SK-N-SH (cell line): ENCODE measurements at places on chromosomes 7 and 10.

DNA sequence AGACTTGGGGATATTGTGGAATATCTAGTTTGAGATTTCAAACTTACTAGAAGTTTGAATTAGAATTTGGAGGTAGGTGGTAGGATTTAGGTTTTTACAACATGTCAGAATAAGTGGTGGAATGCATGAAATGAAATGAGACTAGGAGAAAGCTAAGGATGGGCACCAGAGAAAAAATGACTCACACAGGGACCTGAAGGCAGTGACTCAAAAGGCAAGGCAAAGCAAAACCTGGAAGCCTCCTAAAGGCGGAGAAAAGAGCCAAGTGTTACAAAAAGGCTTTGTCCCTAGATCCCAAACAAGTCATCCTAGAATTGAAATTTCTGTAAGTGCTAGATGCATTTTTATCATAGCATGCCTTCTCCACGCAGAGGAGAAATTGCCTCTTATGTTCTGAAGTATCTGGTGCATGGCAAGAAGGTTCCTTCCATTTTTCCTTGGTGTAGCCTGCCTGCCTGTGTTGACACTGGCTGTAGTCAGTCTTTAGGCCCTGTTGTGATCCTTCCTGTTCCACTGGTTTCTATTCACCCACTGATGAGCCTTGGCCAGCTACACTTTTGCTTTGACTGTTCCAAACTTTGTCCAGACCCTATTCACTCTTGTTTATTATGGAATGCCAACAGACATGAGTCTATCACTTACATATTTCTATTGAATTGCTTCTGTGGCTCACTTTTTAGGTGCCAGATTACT is 109.3 kb downstream of the ETV1 start:
- DNase-seq = no peak

DNA sequence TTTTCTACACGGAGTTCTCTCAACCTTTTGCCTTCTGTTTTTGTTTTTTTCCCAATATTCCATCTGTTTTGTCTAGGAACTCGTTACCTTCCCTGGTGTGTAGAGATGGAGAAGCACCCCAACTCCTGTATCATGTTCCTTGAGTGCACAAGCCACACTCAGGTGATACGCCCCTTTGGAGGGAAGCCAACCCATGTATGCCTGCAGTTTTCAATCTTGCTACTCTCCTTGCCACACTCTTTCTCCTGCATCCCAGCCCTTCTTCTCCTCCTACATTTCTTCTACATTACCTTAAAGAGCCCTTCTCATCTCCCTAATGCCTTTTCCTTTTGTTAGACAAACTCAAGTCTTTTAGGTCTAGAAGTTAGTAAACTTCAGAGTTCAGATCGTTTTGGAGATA is 10.2 kb upstream of the SP4 start:
- DNase-seq = no peak

GRCh38 chr7:149819961-149820340 is 18.2 kb upstream of the ZNF862 start:
- DNase-seq = no peak

GRCh38 chr10:93481637-93482144 is 443 bp downstream of the MYOF start:
- no peak for DNase-seq

- no peak for DNase-seq
Observed at GRCh38 chr10:79071396-79071923, 2.7 kb downstream of the ZMIZ1 start.

DNA sequence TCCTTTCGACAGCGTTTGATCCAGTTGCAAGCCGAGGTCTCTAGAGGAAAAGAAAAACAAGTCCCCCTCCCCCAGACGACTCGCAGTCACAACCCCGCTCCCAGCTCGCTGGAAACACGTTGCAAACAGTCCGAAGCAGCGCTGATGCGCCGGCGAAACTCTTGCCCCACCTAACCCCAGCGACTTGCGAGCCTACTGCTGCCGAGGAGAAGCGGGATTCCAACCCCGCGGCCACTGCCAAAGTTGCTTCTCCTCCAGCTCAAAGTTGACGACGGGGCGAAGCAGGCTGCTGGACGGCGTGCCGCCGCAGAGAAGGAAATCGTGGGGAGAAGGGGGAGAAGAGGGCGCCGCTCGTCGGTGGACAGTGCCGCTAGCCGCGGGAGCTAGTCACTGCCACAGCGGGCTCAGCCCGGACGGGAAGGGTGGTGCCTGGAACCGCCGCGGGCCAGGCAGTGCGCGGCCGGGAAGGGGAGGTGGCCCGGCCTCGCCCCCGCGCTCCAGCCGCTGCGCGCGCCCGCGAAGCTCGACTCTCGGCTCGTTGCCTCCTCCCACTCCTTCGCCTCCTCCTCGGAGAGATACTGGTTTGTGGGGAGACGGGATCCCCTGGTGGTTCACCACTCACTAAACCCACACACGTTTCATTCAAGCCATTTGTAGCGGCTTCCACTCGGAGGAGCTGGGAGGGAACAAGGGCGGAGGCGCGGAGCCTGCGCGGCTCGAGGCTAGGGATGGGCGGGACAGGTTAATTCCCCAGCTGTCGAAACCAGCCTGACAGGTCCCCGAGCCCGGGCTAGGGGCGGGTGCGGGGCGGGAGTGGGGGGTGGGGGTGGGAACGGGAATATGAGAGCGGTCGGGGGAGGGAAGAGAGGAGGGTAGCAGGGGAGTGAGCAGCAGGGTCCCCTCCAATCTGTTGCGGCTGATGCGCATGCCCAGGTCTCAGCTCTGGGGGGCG is at the start of gene GPR37:
Gene GPR37 (minus strand): TSS at position 392 of the 952 bp plus-strand sequence. CDS start 816 bp downstream, outside the sequence.
- peak; percentile 95 for DNase-seq

DNA sequence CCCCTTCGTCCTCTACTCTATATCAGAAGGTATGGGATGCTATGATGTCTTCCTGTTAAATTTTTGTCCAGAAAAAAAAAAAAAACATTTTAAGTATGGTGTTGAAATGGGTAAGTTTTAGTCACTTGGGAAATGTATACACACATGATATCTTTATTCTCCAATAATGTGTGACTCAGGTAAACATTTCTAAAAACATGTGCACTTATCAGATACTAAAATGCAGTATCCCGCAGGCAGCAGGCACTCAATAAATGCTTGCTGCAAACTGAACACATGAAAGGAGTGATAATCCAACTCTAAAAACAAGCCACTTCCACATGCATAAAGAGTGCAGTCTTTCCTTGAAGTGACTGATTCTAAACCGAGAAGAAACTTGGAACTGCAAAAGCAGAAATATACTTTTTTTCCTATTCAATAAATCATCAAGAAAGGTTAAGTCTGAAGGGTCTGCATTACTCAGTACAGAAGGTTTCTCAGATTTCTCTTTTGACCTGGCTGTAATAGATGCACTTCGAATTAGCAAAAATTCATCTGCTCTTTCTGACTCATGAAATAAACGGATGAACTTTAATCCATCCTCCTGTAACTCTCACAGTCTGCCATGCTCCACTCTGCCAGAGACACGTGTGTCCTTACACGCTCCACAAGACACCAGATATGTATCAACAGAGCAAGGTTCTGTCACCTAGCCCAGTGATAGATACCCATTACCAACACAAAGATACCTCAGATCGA is 84.0 kb downstream of the HIPK2 start:
- no peak for DNase-seq

- DNase-seq = no peak
Observed at GRCh38 chr7:88229302-88229995, 9.6 kb upstream of the SRI start.

DNA sequence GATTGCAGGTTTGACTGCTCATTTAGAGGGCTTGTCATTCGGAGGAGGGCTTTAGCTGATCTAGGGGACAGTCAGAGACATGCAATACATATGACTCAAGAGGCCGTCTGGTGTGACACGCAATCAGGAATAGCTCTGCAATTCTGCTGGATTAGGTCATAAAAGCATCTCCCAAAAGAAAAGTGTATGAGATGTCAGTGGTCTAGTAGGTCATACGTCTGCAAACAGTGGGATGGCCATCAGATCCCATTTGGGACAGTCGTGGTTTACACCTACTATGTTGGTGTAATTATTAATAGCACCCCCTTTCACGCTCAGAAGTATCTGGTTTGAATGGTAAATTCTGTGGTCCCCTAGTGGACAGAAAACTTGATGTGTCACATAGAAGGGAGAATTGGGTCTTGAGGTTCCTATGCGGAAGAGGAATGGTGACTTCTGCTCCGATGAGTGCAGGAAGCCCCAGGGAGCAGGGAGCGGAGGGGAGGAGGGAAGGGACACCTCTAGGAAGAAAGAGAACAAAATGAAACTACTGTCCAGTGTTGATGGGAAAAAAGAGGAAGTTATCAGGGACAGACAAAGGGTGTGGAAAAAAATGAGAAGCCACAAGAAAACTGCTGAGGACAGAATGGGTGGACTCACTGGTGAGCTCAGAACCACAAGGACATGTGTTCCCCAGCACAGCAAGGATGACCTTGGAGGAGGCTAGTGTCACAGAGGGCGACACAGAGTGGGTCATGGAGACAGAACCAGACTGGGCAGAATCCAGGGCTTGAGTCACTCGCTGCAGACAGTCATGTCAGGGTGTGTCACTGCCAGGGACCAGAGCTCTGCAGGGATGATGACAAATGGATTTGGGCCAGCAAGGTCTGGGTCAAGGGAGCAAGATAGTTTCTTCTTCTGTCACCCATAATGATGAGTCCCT is 59.9 kb downstream of the MAP3K8 start:
- DNase-seq = no peak

DNA sequence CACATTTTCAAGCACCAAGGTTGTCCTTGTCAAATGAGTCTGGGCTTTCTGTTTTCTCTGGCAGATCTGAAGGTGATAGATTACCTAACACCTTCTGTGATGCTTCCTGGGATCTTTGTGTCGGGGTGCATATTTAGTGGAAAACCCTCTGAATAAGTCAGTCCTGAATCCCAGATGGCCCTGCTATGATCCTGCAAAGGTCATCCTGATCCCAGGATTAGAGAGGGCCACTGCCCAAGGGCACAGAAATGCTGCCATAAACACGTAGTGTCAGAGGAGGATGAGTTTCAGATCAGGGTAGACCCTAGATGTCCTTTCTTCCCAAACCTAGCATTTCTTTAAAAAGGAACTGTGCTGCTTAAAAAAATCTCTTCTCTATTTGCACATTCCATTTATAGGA is 19.0 kb downstream of the AGR2 start:
- peak; percentile 60 for DNase-seq

DNA sequence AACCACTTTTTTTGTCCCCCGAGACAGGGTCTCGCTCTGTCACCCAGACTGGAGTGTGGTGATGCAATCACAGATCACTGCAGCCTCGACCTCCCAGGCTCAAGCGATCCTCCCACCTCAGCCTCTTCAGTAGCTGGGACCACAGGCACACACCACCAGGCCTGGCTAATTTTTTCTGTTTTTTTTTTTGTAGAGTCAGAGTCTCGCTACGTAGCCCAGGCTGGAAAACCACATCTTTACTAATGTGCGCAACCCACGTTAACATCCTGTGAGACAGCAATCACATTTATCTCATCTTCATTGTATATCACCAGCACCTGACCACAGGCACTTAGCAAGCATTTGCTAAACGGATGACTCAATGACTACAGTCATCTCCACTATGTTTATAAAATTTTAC is 77.8 kb upstream of the ATP6V0A4 start:
- no peak for DNase-seq

DNA sequence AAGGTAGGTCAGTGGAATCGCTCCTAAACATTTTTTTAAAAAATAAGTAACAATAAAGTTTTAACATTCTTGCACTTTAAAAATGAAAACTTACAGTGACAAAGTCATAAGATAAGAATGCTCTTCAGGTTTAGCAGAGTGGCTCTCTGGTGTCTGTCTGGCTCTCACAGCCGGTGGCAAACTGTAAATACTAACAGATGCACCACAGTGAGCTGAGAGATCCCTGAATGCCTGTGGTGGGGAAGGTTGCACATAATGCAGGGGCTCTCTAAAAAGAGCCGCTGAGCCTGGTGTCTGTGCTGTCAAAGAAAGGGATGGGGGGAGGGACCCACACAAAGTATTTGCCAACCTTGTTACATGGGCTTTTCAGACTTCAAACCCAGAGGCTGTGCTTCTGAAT is 498.3 kb downstream of the CCSER2 start:
- peak; percentile 53 for DNase-seq

- no peak for DNase-seq
Observed at GRCh38 chr10:125911145-125911544, 14.8 kb downstream of the FANK1 start.

GRCh38 chr7:142566271-142566670 is 183.0 kb upstream of the PRSS1 start:
- no peak for DNase-seq

GRCh38 chr7:141387521-141388217 is 163.5 kb upstream of the AGK start:
- DNase-seq = no peak

DNA sequence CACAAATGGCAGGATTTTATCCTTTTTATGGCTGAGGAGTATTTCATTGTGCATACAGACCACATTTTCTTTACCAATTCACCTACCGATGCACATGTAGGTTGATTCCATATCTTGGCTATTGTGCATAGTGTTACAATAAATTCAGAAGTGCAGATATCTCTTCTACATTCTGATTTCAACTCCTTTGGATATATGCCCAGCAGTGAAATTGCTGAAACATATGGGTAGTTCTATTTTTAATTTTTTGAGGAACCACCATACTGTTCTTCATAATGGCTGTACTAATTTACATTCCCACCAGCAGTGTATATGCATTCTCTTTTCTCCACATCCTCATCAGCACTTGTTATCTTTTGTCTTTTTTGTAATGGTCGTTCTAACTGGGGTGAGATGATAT is 1290.3 kb downstream of the XPNPEP1 start:
- no peak for DNase-seq
